Cardiac muscle cell (in vitro differentiated cells and primary cell): ENCODE measurements at places on chromosomes 5 and 9. TPM values are rescaled to one million over a fixed set of nuclear protein-coding genes. Genes with fewer than 3 reads are reported as not detected.
A peak's percentile ranks its signal among the peaks of the same experiment; 100 is the strongest.

DNA sequence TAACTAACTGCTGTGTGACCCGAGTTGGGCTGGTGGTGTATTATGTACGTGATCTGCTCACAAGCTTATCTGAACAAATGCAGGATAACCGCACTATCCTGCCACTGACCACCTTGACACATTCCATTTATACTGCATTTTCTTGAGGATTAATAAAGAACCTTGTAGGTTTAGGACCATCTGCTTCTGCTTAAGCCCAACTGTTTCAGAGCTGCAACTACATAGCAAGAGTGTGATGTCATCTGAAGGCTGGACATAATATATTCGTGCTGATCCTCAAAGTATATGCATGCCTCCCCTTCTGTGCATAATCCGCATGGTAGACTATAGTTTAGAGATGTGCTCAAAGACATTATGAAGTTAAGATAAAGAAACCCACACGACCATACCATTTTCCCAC lies 435.9 kb downstream of the BNC2 start:
- no peaks in the 10 kb centered on the region for H3K36me3 ChIP-seq
- H3K27me3 ChIP-seq, result peaks cover 24% of the 10 kb centered on the region
- no peak for DNase-seq
- H3K27ac ChIP-seq, result no peak overlapping the region

- H3K27me3 ChIP-seq, result no peaks in the 10 kb centered on the region
- no peaks in the 10 kb centered on the region for H3K36me3 ChIP-seq
- no peak for DNase-seq
Measured at GRCh38 chr9:8188723-8189407, 389.3 kb upstream of the DMAC1 start.

DNA sequence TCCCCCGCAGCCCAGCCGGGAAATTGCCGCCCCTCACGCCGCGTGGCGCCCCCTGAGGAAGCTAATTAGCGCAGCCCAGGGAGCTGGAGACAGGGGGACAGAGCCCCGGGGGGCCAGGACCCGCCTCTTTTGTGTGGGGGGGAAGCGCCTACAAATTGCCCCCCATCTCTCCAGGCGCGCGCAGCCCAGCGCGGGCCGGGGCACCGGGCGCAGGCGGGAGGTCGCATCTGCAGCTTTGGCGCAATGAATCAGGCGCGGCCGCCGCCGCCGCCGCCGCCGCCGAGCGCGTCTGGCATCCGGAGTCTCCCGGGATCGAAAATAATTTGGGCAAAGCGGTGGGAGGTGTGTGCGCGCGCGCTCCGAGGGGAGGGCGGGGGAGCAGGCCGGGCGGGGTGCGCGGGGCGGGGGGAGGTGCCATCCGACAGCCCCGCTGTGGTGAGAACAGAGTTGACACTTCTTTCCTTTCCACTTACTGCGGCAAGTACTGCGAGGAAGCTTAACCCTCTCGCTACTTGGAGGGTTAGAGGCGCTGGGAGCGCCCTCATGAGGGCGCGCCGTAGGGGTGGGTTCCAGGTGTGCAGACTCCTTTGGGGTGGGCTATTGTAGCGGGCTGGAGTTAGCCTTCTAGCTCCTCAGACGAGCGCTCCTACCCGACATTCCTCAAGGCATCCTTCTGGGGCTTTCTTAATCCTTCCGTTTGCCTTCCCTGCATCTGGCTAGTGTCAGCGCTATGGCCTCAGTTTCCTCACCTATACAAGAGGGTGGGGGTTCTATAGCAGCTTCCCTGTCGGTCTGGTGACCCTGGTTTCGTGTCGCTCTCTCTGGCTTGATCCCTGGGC lies 63.1 kb downstream of the CXXC5 start:
- no peaks in the 10 kb centered on the region for H3K27me3 ChIP-seq
- peaks cover 22% of the 10 kb centered on the region for H3K4me1 ChIP-seq
- no peaks in the 10 kb centered on the region for H3K36me3 ChIP-seq
- H3K27ac ChIP-seq, result no peak overlapping the region
- peak; percentile 77 for DNase-seq

GRCh38 chr9:92029553-92029952 lies 79.5 kb upstream of the ROR2 start:
- H3K36me3 ChIP-seq, result peaks cover 13% of the 10 kb centered on the region
- DNase-seq, result no peak
- no peak overlapping the region for H3K27ac ChIP-seq
- no peaks in the 10 kb centered on the region for H3K4me1 ChIP-seq
- no peak overlapping the region for H3K4me3 ChIP-seq

Gene ENTREP1
- total RNA-seq, result 110 and 176 TPM in 2 replicates

Gene IGFBPL1
- total RNA-seq, result 12.6 and 24.2 TPM in 2 replicates

Gene CAMK4
- total RNA-seq, result 0.99 and 2.1 TPM in 2 replicates

- H3K4me1 ChIP-seq, result peaks cover 25% of the 10 kb centered on the region
- no peak for DNase-seq
- H3K4me3 ChIP-seq, result no peak overlapping the region
- no peak overlapping the region for H3K27ac ChIP-seq
- H3K36me3 ChIP-seq, result no peaks in the 10 kb centered on the region
- H3K27me3 ChIP-seq, result no peaks in the 10 kb centered on the region
Measured at GRCh38 chr5:6724321-6724929, 11.2 kb downstream of the TENT4A start.

GRCh38 chr9:86939891-86940290 lies 7.4 kb downstream of the GAS1 start:
- no peaks in the 10 kb centered on the region for H3K36me3 ChIP-seq
- no peak overlapping the region for H3K4me3 ChIP-seq
- no peak for DNase-seq
- peaks cover 7% of the 10 kb centered on the region for H3K27me3 ChIP-seq

DNA sequence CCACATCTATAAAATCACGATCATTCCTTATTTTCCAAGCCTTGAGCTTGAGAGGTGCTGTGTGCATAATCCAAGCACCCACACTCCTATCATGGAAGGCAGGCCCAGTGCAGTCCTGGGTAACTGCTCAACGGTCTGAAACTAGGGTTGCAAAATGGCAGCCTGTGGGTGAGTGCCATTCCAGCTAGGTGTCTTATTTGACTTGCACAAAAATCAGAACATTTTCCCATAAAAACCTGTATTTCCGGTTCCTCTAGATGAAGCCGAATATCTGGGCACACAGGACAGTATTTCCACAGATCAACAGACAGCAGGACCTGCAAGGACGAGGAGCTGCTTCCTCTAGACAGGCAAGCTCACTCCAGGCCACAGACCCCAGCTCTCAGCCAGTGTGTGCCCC lies 588.8 kb downstream of the BNC2 start:
- H3K27me3 ChIP-seq, result no peaks in the 10 kb centered on the region
- no peaks in the 10 kb centered on the region for H3K36me3 ChIP-seq
- no peak overlapping the region for H3K4me3 ChIP-seq
- DNase-seq, result no peak

Gene FCN2
- not detected in 2 replicates for total RNA-seq

GRCh38 chr5:33675958-33676464 lies 215.8 kb downstream of the ADAMTS12 start:
- H3K4me3 ChIP-seq, result no peak overlapping the region
- H3K27me3 ChIP-seq, result no peaks in the 10 kb centered on the region
- H3K4me1 ChIP-seq, result no peaks in the 10 kb centered on the region
- no peak for DNase-seq

- no peak overlapping the region for H3K27ac ChIP-seq
- DNase-seq, result peak; percentile 24
- no peaks in the 10 kb centered on the region for H3K27me3 ChIP-seq
- H3K36me3 ChIP-seq, result no peaks in the 10 kb centered on the region
- no peak overlapping the region for H3K4me3 ChIP-seq
- H3K4me1 ChIP-seq, result peaks cover 5% of the 10 kb centered on the region
Measured at GRCh38 chr5:149872351-149873040, 72.1 kb downstream of the PDE6A start.

Gene EIF4E1B
- total RNA-seq, result not detected in 2 replicates

DNA sequence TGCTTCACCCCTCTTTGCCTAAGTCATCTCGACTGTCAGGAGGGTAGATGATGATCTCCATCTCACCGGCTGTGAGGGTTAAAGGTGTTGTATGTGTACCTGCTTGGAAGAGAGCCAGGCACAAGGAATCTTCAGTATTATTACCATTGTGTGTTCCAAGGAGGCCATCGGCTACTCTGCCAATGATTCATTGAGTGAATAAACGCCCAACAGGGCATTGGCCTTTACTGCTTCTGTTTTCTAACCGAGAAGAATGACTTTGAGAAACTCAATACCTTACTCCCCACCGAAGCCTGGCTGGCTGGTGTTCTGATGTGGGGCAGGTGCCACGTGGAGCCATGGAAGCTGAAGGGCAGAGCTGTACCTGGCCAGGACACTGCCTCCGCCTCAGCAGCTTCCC lies 228.8 kb downstream of the SNX18 start:
- no peaks in the 10 kb centered on the region for H3K36me3 ChIP-seq
- no peak overlapping the region for H3K27ac ChIP-seq
- DNase-seq, result no peak
- no peaks in the 10 kb centered on the region for H3K27me3 ChIP-seq

GRCh38 chr5:123511290-123511647 lies 708 bp upstream of the CSNK1G3 start:
- H3K4me1 ChIP-seq, result peaks cover 6% of the 10 kb centered on the region
- no peak for DNase-seq
- no peaks in the 10 kb centered on the region for H3K36me3 ChIP-seq
- H3K4me3 ChIP-seq, result peak overlapping the region; percentile 75
- H3K27ac ChIP-seq, result peak overlapping the region; percentile 81

Gene ACOT12
- not detected in 2 replicates for total RNA-seq

DNA sequence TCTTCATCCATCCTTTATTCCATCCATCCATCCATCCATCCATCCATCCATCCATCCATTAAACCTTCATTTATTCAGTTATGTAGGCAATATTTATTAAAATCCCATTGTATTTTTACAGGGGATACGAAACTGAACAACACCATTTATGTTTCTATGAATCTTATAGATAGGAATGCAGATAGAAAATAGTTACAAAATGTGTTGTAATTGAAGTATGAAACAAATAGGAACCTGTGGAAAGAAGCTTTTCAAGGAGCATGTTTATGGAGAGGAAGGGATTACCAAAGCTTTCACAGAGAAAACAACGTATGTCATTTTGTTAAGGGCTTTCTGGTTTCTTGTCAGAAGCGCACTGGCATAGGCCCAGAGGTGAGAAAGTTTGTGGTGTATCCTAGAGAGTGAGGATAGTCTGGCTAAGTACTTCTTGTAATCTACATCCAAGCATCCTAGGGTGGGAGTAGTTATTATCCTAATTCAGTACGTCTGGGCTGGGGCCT lies 184.0 kb downstream of the CNTLN start:
- H3K36me3 ChIP-seq, result no peaks in the 10 kb centered on the region
- H3K4me1 ChIP-seq, result no peaks in the 10 kb centered on the region
- no peaks in the 10 kb centered on the region for H3K27me3 ChIP-seq
- no peak overlapping the region for H3K27ac ChIP-seq

DNA sequence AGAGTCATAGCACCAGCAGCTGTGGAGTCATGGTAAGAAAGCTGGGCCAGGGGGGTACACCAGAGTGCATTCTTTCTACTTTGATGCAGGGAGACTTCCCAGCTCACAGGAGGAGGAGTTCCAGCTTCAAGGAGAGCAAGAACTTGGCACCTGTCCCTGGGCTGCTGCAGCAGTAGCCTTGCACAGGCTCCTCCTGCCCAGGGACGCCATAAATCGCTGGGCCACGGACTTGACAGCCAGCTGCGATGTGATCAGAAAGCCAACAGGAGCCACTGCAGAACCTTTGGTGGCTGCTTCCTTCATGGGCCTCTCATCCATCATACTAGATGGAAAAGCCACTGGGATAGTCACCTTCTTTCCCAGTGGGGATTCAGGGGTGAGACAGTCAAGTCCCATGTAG lies 234.7 kb downstream of the NMUR2 start:
- no peak overlapping the region for H3K4me3 ChIP-seq
- no peaks in the 10 kb centered on the region for H3K27me3 ChIP-seq
- DNase-seq, result no peak
- H3K36me3 ChIP-seq, result no peaks in the 10 kb centered on the region

GRCh38 chr9:4258320-4259090 lies 41.4 kb downstream of the GLIS3 start:
- no peak for DNase-seq
- H3K27ac ChIP-seq, result no peak overlapping the region
- H3K36me3 ChIP-seq, result no peaks in the 10 kb centered on the region
- no peaks in the 10 kb centered on the region for H3K4me1 ChIP-seq

DNA sequence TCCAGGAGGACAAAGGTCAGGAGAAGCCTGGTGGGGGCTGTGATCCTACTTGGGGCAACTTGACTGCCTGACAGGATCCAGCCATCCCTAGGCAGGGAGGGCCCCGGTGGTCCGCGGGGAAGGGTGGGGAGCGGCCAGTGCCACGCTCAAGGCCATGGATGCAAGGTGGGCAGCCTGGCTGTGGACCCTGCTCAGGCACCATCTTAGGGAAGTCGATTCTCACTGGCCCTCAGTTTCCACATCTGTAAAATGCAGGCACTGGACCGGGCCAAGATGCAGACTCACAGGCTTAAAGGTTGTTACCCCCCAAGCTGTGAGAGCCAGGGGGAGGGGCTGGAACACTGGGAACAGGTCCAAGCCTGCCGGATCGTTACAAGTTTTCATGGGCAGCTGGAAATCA lies 8.7 kb upstream of the DOLPP1 start:
- H3K4me3 ChIP-seq, result no peak overlapping the region
- H3K36me3 ChIP-seq, result peaks cover 8% of the 10 kb centered on the region
- H3K27me3 ChIP-seq, result no peaks in the 10 kb centered on the region
- no peak for DNase-seq

DNA sequence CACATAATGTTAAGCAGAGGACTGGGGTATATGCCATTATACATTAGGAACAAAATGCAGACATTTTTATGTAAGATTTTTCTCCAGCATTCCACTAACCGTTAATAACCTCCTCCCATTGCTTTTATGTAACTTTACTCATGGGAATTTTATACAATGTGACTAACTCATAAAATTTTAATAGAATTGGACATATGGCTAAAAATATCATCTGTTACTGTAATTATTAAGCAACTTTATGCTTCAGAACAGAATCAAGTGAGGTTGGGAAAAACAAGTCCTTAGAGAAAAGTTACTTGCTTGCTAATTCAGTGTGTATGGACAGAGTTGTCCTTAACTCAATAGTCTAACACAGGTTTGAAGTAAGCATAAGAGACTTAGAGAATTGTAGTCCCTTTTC lies 54.8 kb upstream of the PCSK1 start:
- H3K4me3 ChIP-seq, result no peak overlapping the region
- no peaks in the 10 kb centered on the region for H3K27me3 ChIP-seq
- H3K36me3 ChIP-seq, result no peaks in the 10 kb centered on the region
- no peak overlapping the region for H3K27ac ChIP-seq
- no peaks in the 10 kb centered on the region for H3K4me1 ChIP-seq
- DNase-seq, result no peak

Gene MGAT1
- total RNA-seq, result 67.6 and 71.5 TPM in 2 replicates
